WERI-Rb-1 (cell line): ENCODE measurements at places on chromosomes 1 and 21.

GRCh38 chr1:211336775-211337174 is 10.1 kb downstream of the TRAF5 start:
- DNase-seq: peak; percentile 83

- no peak for DNase-seq
Measured at GRCh38 chr21:46517361-46517760, 58.7 kb downstream of the DIP2A start.

DNA sequence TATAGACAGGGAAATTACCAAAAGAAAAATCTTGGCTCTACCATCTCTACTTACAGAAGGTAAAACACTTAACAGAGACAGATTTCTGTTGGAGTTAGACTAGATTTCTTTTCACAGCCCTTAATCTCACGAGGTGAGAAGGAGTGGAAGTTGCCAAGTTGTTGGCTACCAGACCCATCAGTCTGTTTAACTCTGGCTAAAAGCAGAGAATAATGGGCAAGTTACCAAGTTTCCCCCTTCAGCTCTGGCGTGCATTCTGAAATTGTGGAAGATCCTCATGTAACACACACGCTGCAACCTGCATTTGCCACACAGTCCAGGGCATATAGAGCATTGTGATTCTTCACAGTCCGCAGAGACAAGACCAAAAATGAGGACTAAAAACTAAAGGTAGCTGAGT is 49.3 kb downstream of the STX6 start:
- DNase-seq: no peak

DNA sequence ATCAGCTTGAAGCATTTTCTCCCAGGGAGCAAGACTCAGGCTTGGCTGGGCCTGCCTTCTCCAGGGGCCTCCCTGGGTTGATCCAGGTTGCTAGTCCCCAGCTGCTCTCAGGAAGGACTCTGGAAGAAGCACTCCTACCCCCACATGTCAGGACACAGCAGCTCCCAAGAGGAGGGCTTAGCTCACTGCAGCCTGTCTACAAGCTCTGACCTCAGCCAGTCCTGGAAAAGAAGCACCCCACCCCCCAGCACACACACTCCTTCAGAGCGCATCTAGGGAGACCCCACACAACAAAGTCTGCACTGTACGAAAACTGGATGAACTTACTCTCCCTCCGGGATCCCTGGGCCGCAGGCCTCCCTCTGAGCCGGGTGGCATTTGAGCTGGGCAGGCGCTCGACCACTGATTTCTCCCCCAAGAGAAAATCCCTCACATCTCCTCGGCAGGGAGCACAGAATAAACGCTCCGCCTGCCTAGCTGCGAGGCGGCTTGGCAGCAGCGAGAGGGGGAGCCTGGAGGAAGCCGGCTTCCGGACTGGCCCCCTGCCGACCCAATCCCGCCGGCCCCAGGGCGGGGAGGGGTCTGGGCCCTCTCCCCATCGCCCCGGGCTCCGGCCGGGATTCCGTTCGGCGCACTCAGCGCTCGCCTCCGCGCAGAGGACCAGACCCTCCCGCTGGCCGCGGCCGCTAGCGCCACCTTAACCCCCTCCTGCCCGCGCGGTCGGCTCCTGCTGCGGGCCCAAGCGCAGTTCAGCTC is at the start of gene KCNA2:
Gene KCNA2 (minus strand): TSS at position 458 of the 756 bp plus-strand sequence. CDS start 1,576 bp downstream, outside the sequence.
- DNase-seq: peak; percentile 92

DNA sequence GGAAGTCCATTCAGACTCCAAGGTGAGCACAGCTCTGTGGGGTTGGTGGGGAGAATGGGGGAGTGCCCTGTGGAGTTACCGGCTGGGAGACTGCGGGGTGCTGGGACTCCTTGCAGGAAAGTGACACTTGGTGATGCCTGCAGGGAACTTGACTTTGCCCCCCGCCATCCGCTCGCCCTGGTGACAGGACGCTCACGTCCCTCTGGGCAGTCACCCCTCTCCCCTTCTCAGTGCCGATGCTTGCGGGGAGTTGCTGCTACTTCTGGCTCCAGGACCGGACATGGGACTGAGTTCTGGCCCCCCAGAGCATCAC is 209.5 kb upstream of the C1orf174 start:
- DNase-seq: no peak

GRCh38 chr21:43318841-43319781 is 107.8 kb downstream of the SIK1 start:
- DNase-seq: no peak

DNA sequence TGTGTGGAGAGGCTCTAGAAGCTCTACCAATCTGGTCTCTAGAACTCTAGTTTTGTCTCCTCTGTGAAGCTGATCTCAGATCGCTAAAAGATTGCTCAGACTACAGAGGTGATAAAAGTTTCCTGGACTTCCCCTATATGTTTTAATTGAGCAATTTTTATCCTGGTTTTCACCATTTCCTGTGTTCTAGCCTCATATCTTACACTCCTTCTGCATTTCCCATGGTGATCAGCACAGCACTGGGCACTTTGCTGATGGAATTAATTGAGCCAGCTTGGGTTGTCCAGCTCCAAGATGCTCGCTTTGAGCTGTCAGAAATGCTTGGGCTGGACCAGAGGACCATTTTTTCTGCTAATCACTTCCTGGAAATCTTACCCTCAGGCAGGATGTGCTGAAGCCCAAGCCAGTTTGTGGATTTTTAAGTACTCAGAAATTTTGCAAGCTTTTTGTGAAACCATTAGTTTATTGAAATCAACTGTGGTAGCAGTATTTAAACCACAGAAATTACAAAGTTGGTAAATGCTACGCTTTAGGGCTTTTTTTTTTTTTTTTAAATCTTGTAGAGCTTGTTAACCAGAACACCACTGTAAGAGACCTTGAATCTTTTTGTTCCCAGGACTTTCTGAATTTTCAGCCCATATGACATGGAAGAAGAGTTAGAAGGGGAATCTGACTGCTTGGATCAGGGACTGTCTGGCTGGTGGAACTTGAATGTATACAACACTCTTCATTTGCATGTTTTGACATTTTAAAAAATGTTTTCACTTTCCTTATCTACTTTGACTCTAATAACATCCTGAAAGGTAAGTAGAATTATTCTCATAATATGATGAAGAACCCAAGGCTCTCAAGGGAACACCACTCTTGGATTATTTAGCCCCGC is 28.4 kb downstream of the CD48 start:
- DNase-seq: no peak

DNA sequence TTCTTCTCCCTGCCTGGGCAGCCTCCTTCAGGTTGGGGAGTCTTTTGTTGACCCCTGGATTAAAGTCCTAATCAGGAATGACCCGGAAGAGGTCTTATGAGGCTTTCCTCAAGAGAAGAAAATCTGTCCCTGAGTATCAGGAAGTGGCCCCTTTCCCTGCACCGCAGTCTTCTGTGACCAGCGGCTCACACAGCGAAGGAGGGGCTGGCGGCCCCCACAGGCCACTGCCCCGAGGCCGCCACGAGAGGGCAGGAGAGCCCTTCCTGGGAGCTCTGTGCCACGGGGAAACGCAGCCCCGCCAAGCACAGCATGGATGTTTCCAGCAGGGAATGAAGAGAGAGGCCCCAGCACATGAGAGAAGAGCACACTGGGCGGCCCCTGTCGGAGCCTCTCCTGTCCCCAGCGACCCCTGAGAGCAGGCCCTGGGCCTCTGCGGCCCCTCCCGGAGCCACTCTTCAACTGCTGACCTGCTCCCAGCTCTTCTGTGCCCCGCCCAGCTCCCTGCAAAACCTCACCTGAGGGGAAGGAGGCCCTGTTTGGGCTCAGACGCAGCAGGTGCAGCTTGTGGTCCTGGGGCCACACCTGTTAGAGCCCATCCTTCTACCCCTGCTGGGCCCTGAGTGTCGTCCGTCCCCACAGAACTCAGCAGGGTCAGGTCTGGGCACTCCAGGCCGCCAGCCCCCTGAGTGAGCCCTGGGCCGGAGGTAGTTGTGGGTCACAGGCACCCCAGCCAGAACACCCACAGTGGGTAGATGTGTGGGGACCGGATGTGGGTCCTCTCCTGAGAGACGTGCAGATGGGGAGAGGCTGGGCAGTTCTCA is 4.9 kb upstream of the POFUT2 start:
- DNase-seq: peak; percentile 91

GRCh38 chr21:28762357-28762735 is 230.3 kb downstream of the LTN1 start:
- DNase-seq: no peak
